IMR-90 (cell line): ENCODE measurements at places on chromosomes 3 and 15. TPM values are rescaled to one million over a fixed set of nuclear protein-coding genes. Genes with fewer than 3 reads are reported as not detected.

DNA sequence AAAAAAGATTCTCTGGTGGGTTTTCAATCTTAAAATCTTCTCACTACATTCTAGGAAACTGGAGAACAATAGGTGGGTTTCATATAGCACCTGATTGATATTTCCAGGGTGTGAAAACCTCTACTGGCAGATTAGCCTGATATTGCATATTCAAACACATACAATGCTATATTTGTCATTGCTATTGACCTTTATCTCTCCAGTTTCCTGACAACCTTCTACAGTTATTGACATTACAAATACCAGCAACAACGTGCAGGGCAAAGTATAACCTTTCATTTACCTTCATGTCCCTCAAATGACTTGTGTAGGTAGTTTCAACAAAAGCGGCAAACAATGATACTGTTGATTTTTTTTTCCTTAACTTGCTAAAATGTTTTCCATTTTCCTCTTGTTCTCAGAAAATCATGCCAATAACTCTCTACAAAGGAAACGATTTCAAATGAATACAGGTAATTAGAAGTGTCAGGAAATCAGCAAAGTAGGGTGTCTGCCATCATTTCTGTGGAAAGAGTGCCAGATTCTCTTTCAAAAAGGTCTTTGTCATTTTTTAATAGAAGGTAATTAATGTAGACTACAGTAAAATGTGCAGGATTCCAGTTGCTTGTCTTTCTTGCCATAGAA is 72.6 kb upstream of the CDIN1 start:
- DNase-seq = no peak

TLR9 gene
- not detected in 2 replicates for total RNA-seq

- DNase-seq = no peak
These were observed 27.0 kb downstream of the OPA1 start for GRCh38 chr3:193620057-193620456.

C2CD4A gene
- total RNA-seq = not detected in 2 replicates

GOLGA8J gene
- under 0.01 TPM in 1 of 2 replicates, not detected in the other for total RNA-seq

CYP11A1 gene
- total RNA-seq = 0.18 and 0.28 TPM in 2 replicates

DNA sequence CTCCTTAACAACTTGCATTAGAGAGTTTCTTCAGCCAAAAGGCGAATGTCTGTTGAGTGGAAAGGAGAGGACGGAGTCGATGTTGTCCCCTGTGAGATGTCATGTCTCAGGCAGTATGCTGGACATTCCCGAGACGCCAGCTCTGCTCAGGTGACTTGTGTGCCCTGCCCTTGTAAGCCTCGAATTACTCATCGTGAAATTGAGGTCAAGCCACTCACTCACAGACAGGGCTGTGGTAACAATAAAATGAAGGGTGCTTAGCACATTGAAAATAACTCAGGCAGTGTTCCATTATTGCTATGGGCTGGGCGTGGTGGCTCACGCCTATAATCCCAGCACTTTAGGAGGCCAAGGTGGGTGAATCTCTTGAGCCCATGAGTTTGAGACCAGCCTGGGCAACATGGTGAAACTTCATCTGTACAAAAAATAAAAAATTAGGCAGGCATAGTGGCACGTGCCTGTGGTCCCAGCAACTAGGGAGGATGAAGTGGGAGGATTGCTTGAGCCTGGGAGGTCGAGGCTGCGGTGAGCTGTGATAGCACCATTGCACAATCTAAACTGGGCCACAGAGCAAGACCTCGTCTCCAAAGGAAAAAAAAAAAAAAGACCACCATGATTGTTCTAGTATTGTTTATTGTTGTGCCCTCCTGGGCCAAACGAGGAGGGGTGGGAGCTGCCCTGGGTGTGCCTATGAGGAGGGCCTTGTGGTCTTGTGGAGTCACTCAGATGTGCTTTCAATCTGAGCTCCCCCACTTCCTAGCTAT is 214.4 kb downstream of the THSD4 start:
- peak; percentile 46 for DNase-seq
